ENCODE measurements at places on chromosomes 11 and 22.

DNA sequence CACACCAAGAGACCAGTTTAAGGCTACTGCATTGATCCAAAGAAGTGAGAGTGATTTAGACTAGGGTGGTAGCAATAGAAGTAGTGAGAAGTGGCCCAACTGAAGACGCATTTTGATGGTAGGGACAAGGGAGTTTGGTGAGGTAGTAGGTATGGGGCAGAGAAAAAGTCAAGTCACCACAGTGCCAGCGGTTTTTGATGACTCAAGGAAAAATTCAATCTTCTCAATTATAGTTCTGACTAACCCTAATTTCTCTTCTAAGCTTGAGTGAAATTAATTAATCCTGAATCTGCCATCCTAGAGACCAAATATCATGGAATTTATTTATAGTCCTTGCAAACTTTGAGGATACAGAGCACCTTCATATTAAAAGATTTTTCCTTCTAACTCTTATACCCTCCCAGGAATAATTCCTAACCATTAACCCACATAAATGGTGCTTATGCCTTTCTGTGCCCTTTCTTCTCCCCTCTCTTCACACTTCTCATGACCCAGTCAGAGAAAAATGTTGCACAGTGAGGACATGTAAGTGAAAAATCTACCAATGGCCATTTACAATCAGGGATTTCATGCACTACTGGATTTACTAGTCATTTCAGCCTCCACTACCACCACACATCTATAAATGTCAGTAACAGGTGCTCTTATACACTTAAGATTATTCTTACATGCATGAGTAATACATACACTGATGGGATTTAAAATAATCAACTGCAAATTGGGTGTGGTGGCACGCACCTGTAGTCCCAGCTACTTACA lies 45.9 kb upstream of the ARHGAP32 start:
- DNase-seq, result no peak
- no peak overlapping the region for H3K4me3 ChIP-seq
- no peaks in the 10 kb centered on the region for H3K27me3 ChIP-seq
- no peaks in the 10 kb centered on the region for H3K4me1 ChIP-seq
- no peaks in the 10 kb centered on the region for H3K36me3 ChIP-seq

DNA sequence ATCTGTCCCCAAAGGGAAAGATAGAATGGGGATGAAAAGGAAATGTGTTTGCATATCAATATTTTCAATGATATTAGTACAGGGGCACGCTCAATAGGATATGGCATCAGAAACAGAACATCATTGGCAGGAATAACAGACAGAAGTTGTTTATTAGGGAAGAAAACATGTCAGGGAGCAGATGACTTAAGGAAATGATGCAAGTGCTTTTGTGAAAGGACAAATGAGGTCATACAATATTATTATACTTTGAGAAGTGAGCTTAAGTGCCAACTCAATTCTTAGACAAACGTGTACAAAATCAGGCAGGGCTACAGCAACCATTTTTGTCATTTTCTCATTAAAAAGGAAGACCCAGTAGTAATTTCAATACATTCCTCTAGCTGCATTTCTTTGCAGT lies 388.4 kb downstream of the SOX6 start:
- DNase-seq, result no peak
- no peaks in the 10 kb centered on the region for H3K36me3 ChIP-seq
- no peaks in the 10 kb centered on the region for H3K4me1 ChIP-seq
- H3K27me3 ChIP-seq, result no peaks in the 10 kb centered on the region

DNA sequence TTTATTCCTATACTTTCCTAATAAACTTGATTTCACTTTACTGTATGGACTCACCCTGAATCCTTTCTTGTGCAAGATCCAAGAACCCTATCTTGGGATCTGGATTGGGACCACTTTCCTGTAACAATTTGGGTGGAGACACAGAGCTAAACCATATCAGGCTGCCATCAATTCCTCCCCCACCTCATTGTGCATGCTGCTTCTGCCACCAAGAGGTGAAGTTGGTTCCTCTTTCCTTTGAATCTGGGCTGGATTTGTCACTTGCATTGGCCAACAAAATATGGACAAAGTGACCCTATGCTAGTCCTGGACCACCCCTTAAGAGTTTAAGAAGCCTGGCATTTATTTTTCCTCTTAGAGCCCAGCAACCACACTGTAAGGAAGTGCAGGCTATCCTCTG lies 39.4 kb upstream of the CEP295 start:
- DNase-seq, result no peak
- H3K4me3 ChIP-seq, result no peak overlapping the region
- H3K4me1 ChIP-seq, result peaks cover 5% of the 10 kb centered on the region
- no peaks in the 10 kb centered on the region for H3K36me3 ChIP-seq

GRCh38 chr11:59144579-59145345 lies 2.1 kb downstream of the FAM111A start:
- H3K4me3 ChIP-seq, result peak overlapping the region; percentile 45
- peak overlapping the region; percentile 98 for H3K27ac ChIP-seq
- peaks cover 16% of the 10 kb centered on the region for H3K4me1 ChIP-seq
- no peaks in the 10 kb centered on the region for H3K27me3 ChIP-seq

- H3K36me3 ChIP-seq, result no peaks in the 10 kb centered on the region
- H3K27me3 ChIP-seq, result no peaks in the 10 kb centered on the region
- DNase-seq, result no peak
- H3K4me1 ChIP-seq, result no peaks in the 10 kb centered on the region
- no peak overlapping the region for H3K27ac ChIP-seq
- H3K4me3 ChIP-seq, result no peak overlapping the region
Measured at GRCh38 chr11:109993786-109994185, 99.4 kb upstream of the ZC3H12C start.

DNA sequence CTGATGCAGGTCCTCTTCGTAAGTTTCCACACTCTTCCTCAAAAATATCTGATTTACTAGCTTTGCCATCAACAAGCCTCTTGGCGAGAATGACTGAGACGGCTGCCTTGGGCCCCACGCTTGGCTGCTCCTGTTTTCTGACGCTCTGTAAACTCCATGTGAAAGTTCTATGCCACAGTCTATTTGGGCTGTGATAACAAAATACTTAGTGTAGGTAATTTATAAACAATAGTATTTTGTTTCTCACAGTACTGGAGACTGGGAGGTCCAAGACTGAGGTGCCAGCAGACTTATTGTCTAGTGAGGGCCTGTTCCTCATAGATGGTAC lies 123.2 kb upstream of the SORL1-AS1 start:
- H3K4me3 ChIP-seq, result no peak overlapping the region
- no peaks in the 10 kb centered on the region for H3K36me3 ChIP-seq
- DNase-seq, result no peak
- H3K4me1 ChIP-seq, result no peaks in the 10 kb centered on the region
- H3K27ac ChIP-seq, result peak overlapping the region; percentile 55
- H3K27me3 ChIP-seq, result no peaks in the 10 kb centered on the region

DNA sequence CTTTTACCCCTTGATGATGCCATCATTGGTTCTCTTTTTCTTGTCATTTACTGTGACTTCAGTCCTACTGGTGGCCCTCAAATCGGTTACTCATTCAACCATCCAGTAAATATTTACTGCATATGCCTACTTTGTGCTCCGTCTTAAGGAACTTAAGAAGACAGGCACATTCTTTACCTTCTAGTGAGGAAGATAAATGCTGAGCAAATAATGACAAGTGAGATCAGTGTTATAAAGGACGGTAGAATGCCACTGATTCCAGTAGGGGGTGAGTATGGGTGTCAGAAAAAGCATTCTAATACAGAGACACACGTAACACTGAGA lies 1.6 kb downstream of the ANKRD42 start:
- H3K27ac ChIP-seq, result peak overlapping the region; percentile 84
- H3K27me3 ChIP-seq, result no peaks in the 10 kb centered on the region
- DNase-seq, result no peak
- peak overlapping the region; percentile 67 for H3K4me3 ChIP-seq

- DNase-seq, result no peak
- peaks cover 68% of the 10 kb centered on the region for H3K4me1 ChIP-seq
- H3K4me3 ChIP-seq, result peak overlapping the region; percentile 38
Measured at GRCh38 chr11:1747753-1748635, 2.4 kb downstream of the IFITM10 start.

DNA sequence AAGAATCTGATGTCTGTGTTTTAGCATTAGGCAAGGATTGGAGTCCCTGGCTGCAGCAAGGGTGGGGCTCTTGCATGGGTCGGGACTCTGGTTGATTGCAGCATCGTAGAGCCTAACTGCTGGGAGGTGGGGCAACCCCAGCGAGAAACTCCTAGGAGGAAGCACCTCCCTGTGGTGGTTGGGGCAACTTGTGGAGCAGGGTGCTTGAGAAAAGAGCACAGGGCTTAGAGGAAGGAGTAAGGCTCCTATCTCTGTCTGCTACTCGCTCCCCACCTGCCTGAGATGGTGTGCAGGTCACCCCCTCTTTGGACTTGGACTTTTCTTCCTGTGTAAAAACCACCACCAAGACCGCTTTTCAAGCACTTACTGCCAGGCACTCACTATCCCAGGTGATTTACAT lies 15.6 kb downstream of the SREBF2 start:
- peak; percentile 46 for DNase-seq
- no peak overlapping the region for H3K4me3 ChIP-seq
- no peaks in the 10 kb centered on the region for H3K27me3 ChIP-seq
- H3K4me1 ChIP-seq, result peaks cover 75% of the 10 kb centered on the region
- H3K27ac ChIP-seq, result peak overlapping the region; percentile 89

DNA sequence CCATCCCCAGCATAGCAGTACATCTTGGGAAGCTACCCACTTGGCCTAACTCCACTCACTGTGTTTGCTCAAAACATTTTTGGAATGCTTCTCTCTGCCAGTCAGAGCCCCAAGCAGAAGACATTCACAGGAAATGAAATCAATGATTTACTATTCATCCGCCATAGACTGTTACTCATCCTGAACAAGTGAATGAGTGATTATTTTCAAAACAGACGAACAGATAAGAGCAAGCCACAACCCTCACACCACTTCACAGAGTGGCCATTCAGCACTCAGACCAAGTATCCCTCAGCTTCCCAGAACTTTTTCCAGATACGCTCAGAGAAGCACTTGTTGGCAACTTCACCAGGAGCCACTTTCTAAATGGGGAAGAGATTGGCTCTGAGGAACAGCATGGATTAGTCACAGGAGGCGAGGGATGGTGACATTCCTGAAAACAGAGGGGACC lies 13.0 kb upstream of the UBASH3B start:
- H3K27ac ChIP-seq, result peak overlapping the region; percentile 20
- DNase-seq, result no peak
- H3K4me3 ChIP-seq, result no peak overlapping the region
- no peaks in the 10 kb centered on the region for H3K36me3 ChIP-seq
- no peaks in the 10 kb centered on the region for H3K27me3 ChIP-seq
- H3K4me1 ChIP-seq, result no peaks in the 10 kb centered on the region

- no peaks in the 10 kb centered on the region for H3K27me3 ChIP-seq
- H3K36me3 ChIP-seq, result no peaks in the 10 kb centered on the region
- H3K27ac ChIP-seq, result no peak overlapping the region
- DNase-seq, result no peak
Measured at GRCh38 chr11:47388697-47389576, 10.6 kb upstream of the SPI1 start.

DNA sequence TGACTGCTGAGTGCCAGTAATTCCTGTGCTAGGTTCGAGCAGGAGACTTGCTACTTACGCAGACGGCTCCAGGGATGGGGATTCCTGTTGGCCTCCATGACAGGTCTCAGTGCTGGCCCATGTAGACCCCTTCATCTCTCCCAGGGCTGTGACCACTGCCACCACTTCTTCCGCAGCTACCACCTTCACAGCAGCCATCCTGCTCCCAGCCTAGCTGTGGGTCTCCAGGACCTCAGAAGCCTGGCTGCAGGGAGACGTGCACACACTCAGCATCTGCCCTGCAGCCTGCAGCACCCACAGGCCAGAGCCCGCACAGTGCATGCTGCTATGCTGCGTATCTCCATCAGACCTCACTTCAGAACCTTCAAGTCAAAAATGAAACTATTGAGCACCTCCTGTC lies 1503.9 kb downstream of the BRD1 start:
- no peak overlapping the region for H3K4me3 ChIP-seq
- H3K27me3 ChIP-seq, result no peaks in the 10 kb centered on the region
- no peaks in the 10 kb centered on the region for H3K36me3 ChIP-seq
- no peaks in the 10 kb centered on the region for H3K4me1 ChIP-seq
- DNase-seq, result no peak

DNA sequence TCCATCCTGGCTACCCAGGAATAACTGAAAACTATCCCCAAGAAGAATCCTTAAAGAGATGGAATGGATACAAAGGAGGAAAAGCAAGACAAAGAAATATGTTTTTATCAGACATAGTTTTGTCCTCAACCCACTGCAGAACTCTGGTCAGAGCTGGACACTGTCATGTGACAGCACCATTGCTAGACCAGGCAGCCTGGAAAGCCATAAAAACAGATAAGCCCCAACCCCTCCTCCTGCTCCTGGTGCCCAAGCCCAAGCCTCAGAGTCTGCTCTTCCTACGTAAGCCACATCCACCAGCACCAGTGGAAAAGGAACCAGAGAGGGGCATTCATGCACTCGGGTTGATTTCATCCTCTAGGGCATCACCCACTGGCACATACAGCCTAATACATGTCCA lies 116.9 kb downstream of the TRIM29 start:
- no peak overlapping the region for H3K27ac ChIP-seq
- H3K4me1 ChIP-seq, result no peaks in the 10 kb centered on the region
- no peaks in the 10 kb centered on the region for H3K36me3 ChIP-seq

- peaks cover 16% of the 10 kb centered on the region for H3K36me3 ChIP-seq
- peak overlapping the region; percentile 74 for H3K27ac ChIP-seq
- no peak for DNase-seq
- no peaks in the 10 kb centered on the region for H3K27me3 ChIP-seq
Measured at GRCh38 chr11:2386591-2386990, 9.5 kb downstream of the CD81 start.

GRCh38 chr22:30361916-30362650 lies 5.3 kb downstream of the CCDC157 start:
- H3K36me3 ChIP-seq, result no peaks in the 10 kb centered on the region
- H3K27me3 ChIP-seq, result no peaks in the 10 kb centered on the region
- no peak overlapping the region for H3K27ac ChIP-seq
- H3K4me3 ChIP-seq, result no peak overlapping the region
- DNase-seq, result no peak
- peaks cover 5% of the 10 kb centered on the region for H3K4me1 ChIP-seq

DNA sequence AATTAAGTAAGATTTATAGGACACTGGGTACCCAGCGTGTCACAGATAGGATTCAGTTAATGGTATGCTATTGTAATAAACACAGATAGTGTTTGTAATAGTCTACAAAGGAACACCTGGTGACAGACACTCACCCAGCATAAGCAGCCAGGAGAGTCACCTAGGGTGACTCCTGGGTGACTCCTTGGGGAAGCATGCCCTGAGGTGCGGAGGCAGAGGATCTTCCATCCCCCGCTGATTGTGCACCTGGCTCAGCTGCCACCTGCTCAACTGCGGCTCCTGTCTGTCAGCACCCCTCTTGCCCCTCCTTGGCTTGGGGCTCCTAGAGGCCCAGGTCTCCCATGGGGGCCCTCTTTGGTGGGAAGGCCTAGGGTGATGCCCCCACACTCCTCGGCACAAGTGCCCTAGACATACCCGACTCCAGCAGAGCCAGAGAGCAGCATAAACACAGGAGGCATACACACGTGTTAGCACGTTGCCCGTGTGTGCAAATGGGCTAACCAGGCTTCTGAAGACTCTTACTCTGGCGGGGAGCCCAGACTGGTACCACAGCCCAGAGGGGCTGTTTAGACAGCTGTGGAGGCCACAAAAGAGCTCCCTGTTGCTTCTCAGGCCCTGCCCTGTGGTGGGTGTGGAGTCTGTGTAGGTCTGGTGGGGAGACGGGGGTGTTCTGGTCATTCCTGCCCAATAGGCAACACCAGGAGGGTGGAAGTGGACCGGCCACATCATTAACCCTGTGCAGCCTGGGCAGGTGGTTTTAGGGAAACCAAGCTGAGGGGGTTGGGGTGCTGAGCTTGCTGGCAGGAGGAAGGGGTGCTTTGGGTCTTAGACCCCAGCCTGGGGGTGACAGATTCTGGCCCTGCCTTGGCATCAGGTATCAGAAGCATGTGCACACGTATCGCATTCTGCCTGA lies 3.0 kb downstream of the INPPL1 start:
- no peaks in the 10 kb centered on the region for H3K27me3 ChIP-seq
- H3K4me3 ChIP-seq, result no peak overlapping the region
- H3K4me1 ChIP-seq, result peaks cover 34% of the 10 kb centered on the region
- DNase-seq, result no peak

Measured in tibial nerve (tissue), 4 donors.